ENCODE measurements at places on chromosomes 3 and 15. TPM values are rescaled to one million over a fixed set of nuclear protein-coding genes. Genes with fewer than 3 reads are reported as not detected.

DNA sequence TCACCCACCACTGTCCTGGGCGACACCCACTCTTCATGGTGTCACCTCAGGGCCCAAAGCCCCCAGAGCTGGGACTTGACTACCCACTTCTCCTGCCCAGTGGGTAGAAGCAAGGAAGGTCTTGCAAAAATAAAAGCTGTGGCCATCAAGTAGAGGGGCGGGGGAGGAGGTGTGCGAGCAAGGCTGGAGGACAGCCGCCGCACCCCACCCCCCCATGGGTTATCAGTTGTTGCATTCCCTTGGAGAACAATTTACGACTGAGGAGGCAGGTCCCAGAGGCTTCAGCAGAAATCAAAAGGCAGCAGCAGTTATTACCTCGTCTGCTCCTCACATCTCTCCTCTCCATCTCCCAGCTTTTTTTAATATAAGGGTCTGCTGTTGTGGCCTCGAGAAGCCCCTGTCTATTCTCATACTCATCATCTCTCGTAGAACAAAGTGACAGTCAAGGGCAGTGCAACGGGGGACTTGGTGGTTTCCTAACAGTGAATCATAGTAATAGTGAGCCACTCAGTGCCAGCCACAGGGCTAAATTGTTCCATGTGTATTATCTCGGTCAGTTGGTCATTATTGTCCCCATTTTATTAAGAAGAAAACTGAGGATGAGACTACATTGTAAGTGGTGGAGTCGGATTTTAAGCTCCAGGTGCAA lies 116.4 kb downstream of the PDCD6IP start:
- no peak overlapping the region for H3K27ac ChIP-seq
- no peaks in the 10 kb centered on the region for H3K27me3 ChIP-seq
- no peaks in the 10 kb centered on the region for H3K36me3 ChIP-seq
- no peak overlapping the region for H3K4me3 ChIP-seq

Gene HAPLN3
- 3.2 TPM for total RNA-seq

GRCh38 chr3:16404349-16404895 lies 109.1 kb downstream of the RFTN1 start:
- no peaks in the 10 kb centered on the region for H3K27me3 ChIP-seq
- H3K4me1 ChIP-seq, result peaks cover 30% of the 10 kb centered on the region
- H3K27ac ChIP-seq, result no peak overlapping the region

DNA sequence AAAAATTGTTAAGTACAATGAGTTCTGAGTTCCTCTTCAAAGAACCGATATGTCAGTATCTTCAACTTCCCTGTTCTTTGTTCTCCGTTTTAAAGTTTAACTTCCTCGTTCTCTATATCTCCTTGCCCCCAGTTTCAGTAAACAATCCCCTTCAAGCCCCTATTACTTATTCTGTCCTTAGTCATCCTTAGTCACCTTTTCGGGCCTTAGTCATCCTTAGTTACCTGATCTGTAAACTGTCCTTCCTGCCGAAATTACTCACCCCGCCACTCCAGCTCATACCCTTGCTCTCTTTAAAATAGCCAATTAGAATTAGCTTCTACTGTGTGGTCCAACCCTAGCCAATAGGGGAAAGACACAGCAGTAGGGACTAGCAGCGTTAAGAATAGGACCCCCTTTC lies 1165.6 kb downstream of the NSUN3 start:
- no peaks in the 10 kb centered on the region for H3K4me1 ChIP-seq
- no peaks in the 10 kb centered on the region for H3K27me3 ChIP-seq
- no peak overlapping the region for H3K4me3 ChIP-seq
- DNase-seq, result no peak
- no peak overlapping the region for H3K27ac ChIP-seq

Gene TGM4
- not detected for total RNA-seq

GRCh38 chr3:4581920-4582611 lies 88.9 kb downstream of the ITPR1 start:
- peaks cover 61% of the 10 kb centered on the region for H3K4me1 ChIP-seq
- no peaks in the 10 kb centered on the region for H3K27me3 ChIP-seq
- no peak for DNase-seq
- H3K27ac ChIP-seq, result peak overlapping the region; percentile 80

DNA sequence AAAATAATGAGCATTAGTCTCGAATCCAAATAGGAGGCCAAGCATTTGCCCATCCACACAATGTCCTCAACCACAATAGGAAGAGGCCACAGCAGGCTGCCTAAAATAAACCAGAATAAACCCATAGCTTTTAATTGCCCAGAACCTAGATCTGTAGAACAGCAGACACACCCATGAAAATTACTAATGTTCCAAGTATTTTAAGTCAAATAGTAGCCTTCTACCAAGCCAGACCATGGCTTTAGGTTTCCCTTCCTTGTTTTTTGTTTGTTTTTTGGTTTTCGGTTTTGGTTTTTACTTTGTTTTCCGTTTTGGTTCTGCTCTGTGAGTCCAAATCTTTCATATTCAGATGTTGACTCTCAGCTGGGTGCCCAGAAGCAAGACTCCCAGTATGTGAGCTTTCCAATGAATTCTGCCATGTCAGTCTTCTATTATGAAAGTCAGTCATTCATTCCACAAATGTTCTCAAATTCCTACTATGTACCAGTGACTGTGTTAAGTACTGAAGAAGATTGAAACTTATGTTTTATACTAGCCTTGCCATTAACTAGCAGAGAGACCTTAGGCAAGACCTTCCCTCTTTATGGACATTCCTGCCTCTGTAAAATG lies 57.8 kb upstream of the BOC start:
- H3K36me3 ChIP-seq, result no peaks in the 10 kb centered on the region
- H3K27ac ChIP-seq, result no peak overlapping the region
- no peaks in the 10 kb centered on the region for H3K4me1 ChIP-seq
- H3K4me3 ChIP-seq, result no peak overlapping the region
- H3K27me3 ChIP-seq, result no peaks in the 10 kb centered on the region

Gene MAGEL2
- total RNA-seq, result 0.16 TPM

- H3K4me3 ChIP-seq, result no peak overlapping the region
- H3K4me1 ChIP-seq, result no peaks in the 10 kb centered on the region
- DNase-seq, result no peak
- H3K36me3 ChIP-seq, result no peaks in the 10 kb centered on the region
- H3K27me3 ChIP-seq, result peaks cover 32% of the 10 kb centered on the region
Measured at GRCh38 chr3:147404000-147404799, 2.1 kb downstream of the ZIC4 start.

DNA sequence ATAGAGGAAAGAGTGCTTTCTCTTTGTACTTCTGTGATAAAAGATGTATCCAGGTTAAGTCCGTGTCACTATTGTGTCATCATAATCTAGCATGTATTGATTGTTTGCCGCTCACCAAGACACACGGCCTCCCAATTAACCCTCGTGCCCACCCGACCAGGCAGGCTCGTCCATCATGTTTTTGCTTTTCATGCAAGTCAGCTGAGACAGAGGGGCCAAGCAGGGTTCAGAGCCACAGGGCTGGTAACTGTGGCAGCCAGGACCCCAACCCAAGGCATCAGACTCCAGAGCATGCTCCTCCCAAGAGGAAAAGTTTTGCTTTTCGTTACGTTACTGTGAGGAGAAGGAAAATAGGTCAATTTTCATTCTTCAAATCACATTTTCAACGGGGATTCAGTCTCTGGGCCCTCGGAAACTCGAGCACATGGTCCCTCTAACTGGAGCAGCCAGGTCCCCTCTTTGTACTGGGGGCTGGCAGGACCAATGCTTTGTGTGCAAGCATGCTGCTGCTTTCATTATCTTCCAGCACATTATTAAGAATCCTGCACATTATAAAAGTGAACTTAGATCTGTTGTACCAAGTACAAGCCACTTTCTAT lies 161.1 kb upstream of the TOPAZ1 start:
- H3K27me3 ChIP-seq, result no peaks in the 10 kb centered on the region
- no peaks in the 10 kb centered on the region for H3K36me3 ChIP-seq

DNA sequence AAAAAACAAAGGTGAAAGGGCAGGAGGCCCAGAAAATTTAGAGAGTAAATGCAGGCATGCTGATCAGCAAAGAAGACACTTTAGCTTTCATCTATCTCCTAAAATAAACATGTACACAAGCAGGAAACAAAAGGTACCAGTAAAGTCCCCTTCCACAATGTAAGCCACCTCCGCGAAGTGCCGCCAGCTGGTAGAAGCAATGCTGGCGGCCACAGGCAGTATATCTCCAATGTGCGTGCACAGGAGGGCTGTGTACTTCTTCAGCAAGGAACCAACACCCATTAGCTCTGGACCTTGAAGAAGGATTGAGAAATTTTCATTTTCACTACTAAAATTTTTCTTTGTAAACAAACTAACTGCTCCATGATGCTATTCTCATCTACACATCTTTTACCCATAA lies 75.4 kb downstream of the HERC2 start:
- H3K27me3 ChIP-seq, result no peaks in the 10 kb centered on the region
- no peak overlapping the region for H3K4me3 ChIP-seq
- H3K36me3 ChIP-seq, result peaks cover 49% of the 10 kb centered on the region
- H3K27ac ChIP-seq, result no peak overlapping the region

Gene SCG5
- total RNA-seq, result 0.90 TPM

GRCh38 chr3:132241776-132242514 lies 75.3 kb upstream of the ACP3 start:
- no peaks in the 10 kb centered on the region for H3K4me1 ChIP-seq
- H3K36me3 ChIP-seq, result no peaks in the 10 kb centered on the region
- H3K4me3 ChIP-seq, result no peak overlapping the region
- no peak overlapping the region for H3K27ac ChIP-seq
- no peaks in the 10 kb centered on the region for H3K27me3 ChIP-seq
- DNase-seq, result no peak

GRCh38 chr15:56533731-56534403 lies 68.9 kb upstream of the MNS1 start:
- H3K36me3 ChIP-seq, result no peaks in the 10 kb centered on the region
- no peaks in the 10 kb centered on the region for H3K27me3 ChIP-seq
- no peak overlapping the region for H3K27ac ChIP-seq
- no peaks in the 10 kb centered on the region for H3K4me1 ChIP-seq
- no peak for DNase-seq

- no peaks in the 10 kb centered on the region for H3K27me3 ChIP-seq
- H3K4me3 ChIP-seq, result no peak overlapping the region
- DNase-seq, result no peak
Measured at GRCh38 chr3:11989383-11990038, 14.7 kb upstream of the SYN2 start.

DNA sequence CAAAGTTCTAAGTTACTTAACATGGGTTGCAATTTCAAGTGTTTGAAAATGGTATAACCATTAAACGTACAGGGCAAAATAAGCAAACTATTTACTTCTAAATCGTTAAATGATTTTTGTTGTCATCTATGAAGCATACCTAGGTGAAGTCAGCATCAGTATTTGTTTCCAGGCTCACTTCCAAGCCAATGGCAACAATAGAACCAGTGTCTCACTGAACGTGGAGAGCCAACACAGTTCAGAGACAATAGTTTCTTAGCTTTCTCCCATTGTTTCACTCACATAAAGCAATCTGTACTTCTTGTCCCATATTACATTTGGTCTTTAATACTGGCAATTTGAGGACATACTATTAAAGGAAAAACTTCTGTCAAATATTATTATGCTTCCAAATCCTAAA lies 397.2 kb downstream of the MECOM start:
- H3K4me1 ChIP-seq, result no peaks in the 10 kb centered on the region
- H3K4me3 ChIP-seq, result no peak overlapping the region
- DNase-seq, result no peak
- H3K27ac ChIP-seq, result no peak overlapping the region
- no peaks in the 10 kb centered on the region for H3K27me3 ChIP-seq
- H3K36me3 ChIP-seq, result no peaks in the 10 kb centered on the region

DNA sequence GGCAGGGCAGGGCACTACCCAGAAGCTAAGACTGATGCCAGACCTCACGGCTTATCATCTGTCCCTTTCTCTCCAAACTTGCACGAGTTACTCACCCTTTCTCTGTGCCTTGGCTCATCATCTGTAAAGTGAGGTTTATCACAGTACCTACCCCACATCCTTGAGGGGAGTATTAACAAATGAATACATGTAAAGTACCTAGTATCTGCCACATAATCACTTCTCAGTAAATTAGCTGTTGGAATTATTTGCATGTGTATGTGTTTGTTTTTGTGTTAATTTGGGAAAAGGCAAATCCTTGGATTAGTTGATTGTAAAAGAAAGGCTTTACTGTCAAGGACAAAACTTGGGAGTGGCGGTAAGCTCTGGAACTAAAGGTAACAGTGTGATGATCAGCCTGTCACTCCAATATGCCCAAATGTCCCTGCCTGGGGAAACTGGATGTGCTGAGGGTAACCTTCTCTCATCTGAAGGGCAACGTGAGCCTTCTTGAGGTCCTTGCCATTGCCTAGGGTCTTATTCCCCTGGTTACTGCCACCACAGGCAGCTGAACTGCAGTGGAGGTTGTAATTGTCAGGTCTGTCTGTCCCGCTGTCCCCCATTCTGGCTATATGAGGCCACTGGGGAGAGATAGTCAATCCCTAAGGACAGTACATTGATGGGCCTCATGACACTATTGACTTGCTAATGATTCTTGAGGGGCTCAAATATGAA lies 269.4 kb downstream of the CLSTN2 start:
- H3K27me3 ChIP-seq, result no peaks in the 10 kb centered on the region
- peaks cover 6% of the 10 kb centered on the region for H3K4me1 ChIP-seq
- no peak overlapping the region for H3K4me3 ChIP-seq
- no peak overlapping the region for H3K27ac ChIP-seq
- no peak for DNase-seq

- H3K4me1 ChIP-seq, result no peaks in the 10 kb centered on the region
- no peak overlapping the region for H3K27ac ChIP-seq
- H3K36me3 ChIP-seq, result no peaks in the 10 kb centered on the region
- no peaks in the 10 kb centered on the region for H3K27me3 ChIP-seq
Measured at GRCh38 chr3:105505170-105505569, 138.5 kb downstream of the ALCAM start.

DNA sequence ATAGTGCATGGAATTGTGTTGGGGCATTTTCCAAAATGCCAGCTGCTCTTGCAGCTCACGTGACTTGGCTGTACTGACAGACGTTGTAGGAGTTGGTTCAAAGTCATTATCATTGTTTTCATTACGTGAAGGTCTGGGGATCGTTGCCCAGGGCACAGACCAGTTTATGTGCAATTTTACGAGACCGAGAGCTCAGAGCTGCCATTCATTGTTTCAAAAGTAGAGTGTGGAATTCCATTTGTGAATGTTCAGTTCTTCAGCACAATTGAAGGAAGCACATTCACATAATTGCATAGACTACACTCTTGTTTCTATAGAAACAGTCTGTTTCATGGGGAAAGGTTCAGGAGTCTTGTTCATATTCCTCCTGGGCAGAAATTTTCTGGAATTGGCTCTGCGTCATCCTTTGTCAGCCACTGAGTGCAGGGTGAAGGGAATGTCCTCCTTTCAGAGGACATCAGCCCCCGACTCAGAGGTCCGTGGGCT lies 54.5 kb downstream of the GABRG3 start:
- no peaks in the 10 kb centered on the region for H3K27me3 ChIP-seq
- DNase-seq, result no peak
- no peak overlapping the region for H3K27ac ChIP-seq
- H3K36me3 ChIP-seq, result no peaks in the 10 kb centered on the region
- no peaks in the 10 kb centered on the region for H3K4me1 ChIP-seq

- H3K36me3 ChIP-seq, result peaks cover 3% of the 10 kb centered on the region
- no peak overlapping the region for H3K4me3 ChIP-seq
- peak overlapping the region; percentile 64 for H3K27ac ChIP-seq
- DNase-seq, result no peak
- H3K4me1 ChIP-seq, result peaks cover 67% of the 10 kb centered on the region
- H3K27me3 ChIP-seq, result no peaks in the 10 kb centered on the region
Measured at GRCh38 chr15:78058401-78058935, 19.0 kb downstream of the TBC1D2B start.

GRCh38 chr15:42367041-42367440 lies 7.7 kb downstream of the CAPN3 start:
- DNase-seq, result peak; percentile 61
- H3K4me1 ChIP-seq, result no peaks in the 10 kb centered on the region
- no peaks in the 10 kb centered on the region for H3K27me3 ChIP-seq
- H3K4me3 ChIP-seq, result no peak overlapping the region

- DNase-seq, result no peak
- H3K4me3 ChIP-seq, result no peak overlapping the region
- H3K4me1 ChIP-seq, result no peaks in the 10 kb centered on the region
- H3K36me3 ChIP-seq, result no peaks in the 10 kb centered on the region
- no peak overlapping the region for H3K27ac ChIP-seq
Measured at GRCh38 chr3:86554383-86554782, 436.6 kb downstream of the VGLL3 start.

All from right atrium auricular region (tissue), 2 donors.